ENCODE measurements at places on chromosomes 16 and 17.

DNA sequence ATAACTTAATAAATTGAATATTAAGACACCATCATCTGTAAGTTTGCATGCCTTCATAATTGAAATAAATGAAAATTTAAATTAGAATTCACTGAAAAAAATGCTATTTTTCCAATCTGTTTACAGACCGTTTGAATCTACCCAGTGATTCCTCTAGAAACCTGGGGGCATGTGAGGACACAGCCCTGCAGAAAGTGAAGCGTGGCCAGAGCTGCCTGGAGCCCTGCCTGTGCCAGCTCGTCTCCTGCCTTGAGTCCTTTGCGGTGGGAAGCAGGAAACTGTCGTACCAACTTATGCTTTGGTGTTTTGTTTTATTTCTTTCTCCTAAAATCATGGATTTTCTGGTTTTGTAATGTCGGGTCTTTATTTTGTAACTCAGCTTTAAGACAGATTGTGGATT is 67.8 kb upstream of the FA2H start:
- DNase-seq = no peak

GRCh38 chr17:70121126-70121525 is 46.1 kb downstream of the KCNJ16 start:
- DNase-seq = no peak

DNA sequence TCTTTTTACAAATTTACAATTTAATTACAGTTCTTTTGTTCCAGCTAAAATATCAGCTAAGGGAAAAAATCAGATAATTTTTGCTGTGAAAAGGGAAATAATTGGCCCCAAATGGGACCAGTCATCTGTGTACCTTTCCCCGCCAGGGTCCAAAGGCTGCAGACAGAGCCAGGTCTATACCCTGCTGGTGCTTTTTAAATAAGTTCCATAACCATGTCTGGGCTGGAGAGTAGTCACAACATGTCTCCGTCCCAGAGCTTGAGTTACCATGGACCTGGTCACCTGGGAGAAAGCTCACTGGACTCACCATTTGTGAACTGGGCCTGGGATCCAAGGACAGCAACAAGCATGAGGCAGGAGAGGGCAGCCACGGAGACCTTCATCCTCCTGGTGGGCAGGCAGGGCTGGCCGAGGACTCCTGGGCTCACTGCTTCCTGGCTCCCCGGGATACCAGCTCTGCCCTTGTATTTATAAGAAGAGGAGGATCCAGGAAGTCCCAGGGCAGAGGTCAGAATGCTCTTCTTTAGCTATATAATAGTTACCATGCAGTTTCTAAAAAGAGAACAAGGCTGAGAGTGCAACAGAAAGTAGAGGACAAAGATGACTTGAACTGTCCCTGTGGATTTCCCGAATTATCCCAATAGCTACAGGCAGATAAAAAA is at the start of gene CCL15:
Gene CCL15 (minus strand): TSS at position 444 of the 662 bp plus-strand sequence. CDS start 61 bp downstream, at position 383.
- DNase-seq = no peak

- no peak for DNase-seq
Observed at GRCh38 chr17:3950584-3950983, 13.7 kb downstream of the ATP2A3 start.

- peak; percentile 90 for DNase-seq
Observed at GRCh38 chr17:82338858-82339633, 5.5 kb upstream of the SECTM1 start.

DNA sequence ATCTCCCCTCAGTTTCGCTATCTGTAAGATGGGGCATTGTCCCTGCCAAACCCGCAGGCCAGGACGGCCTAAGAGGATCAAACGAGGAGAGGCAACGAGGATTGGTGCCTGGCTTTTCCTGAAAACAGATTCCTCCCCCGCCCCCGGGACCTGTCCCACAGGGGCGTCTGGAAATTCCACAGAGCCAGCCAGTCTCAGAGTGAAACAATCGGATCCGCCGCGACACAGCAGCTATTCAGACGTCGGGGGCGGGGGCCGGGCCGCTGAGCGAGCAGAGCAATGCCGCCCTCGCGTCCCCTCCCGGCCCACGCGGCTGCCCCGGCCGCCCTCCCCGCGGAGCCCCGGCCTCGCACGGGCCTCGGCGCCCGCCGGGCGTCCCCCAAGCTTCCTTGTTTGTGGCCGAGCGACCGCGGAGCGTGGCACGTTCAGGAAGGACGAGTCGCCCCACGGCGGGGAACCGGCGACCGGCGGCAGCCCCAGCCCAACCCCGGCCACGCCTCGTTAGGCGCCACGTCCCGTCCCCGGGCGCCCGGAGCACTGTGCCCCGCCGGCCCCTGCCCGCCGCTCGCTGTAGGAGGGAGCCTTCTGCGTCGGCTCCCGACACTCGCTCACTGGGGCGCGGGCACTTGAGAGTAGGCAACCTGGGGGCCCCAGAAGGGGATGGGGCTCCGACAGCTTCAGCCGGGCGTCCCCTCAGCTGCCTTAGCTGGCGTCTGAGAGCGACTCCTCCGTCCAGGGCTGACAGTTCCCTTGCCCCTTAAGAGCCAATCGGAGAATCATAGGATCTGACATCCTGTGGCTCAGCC is 29.6 kb upstream of the PHOSPHO1 start:
- DNase-seq = peak; percentile 96

DNA sequence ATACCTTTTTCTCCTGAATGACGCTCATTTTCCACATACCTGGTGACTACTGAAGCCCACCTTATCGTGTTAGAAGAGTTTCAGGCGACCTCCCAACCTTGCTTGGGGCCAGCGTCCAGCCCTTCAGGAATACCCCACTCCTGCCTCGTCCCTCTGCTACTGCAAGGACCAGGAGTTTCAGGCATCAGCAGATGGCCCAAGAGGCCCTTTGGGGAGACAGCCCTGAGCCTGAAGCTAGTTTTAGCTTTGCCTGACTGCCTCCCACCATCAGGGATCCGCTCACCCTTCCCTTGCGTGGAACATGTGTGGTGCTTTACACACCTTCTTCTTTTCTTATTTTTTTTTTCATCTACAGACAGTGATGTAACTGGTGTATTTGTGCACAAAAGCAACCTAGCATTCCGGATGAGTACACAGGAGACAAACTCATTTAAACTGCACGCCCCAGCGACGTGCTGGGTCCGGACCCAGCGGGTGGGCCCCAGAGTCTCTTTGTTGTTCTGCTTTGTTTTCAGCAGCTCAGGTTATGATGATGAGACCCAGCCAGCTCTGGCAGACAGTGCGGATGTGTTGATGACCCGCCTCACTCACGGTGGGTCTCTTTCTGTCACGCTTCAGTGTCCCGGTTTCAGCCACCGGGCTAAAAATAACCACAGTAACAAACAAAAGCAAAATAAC is 242.4 kb downstream of the C16orf95 start:
- no peak for DNase-seq
